ENCODE measurements at places on chromosomes 4 and X.
A peak's percentile ranks its signal among the peaks of the same experiment; 100 is the strongest.

DNA sequence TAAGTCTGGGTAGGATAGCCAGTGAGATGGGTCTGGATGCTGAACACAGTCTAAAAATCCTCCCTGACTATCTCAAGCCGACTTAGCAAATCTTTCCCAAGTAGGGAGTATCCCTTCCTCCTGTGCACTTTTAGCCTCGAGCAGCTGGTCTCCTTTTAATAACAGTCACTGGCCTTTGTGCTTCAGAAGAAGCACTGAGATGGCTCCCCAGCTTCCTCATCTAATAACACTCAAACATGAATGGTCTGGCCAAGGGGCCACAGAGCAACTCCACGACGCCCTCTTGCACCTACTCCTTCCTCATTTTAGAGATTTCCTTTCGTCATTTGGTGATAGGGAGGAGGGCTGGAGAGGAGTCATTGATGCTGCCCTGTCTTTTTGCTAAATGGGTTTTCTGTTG, 78.8 kb upstream of the TMEM150C start:
- DNase-seq = no peak

DNA sequence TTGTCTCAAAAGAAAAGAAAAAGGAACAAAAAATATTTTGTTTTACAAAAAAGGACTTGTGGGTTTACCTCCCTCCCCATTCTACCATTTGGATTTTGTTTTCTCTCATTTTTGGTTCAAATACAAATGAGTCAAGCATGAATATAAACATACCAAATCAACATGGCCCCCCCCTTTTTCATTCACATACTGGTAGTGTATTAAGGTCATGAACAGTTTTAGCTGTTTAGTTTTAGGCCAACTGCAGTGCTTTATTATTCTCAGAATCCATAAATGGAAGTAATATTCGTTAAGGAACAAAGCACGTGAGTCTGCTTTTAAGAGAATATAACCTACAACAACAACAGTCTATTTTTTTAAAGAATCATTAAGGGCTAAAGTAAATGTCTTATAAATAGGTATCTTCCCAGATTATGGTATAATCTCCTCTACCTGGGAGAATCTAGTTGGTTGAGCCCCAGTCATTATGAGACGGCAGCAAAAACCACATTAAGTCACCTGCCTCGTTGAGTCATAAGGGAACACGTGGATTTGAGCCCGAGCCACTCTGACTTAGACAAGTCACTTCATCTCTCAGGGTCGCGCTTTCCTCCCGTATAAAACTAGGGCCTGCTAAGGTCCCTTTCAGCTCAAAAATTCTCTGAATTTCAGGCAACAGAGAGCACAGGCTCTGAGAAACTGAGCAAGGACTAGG, 26.7 kb downstream of the BCLAF3 start:
- DNase-seq = peak; percentile 2

GRCh38 chr4:877502-877901, 51.6 kb upstream of the CPLX1 start:
- no peak for DNase-seq

DNA sequence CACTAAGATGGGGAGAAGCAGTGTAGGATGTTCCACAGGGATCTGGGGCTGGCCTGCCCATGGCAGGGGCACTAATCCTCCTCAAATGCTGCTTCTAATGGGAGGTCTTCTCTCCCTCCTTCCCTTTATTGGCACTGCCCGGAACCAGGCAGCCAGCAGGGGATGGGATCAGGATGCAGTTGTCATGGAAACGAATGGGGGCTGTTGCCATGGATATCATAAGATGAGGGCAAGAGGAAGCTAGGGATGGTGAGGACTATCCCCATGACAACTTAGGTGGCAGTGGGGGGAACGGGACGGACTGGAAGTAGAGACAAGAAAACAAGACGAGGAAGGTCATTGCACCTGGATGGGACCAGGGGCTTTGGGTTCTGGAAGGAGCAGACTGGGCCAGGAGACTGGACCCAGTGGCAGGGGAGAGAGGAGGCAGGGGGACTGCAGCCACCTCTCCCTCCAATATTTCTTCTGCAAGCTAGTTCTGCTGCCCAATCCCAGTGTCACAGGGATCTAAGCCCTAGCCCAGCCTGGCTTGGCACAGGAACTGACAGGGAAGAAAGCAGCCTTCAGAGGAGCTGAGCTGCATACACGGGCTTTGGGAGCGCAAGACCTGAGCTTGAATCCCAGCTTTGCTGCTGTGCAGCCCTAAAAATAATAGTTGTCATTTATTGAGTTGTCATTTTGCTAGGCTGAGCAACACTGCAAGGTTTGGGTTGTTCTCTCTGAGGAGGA, 19.0 kb downstream of the IQSEC2 start:
- DNase-seq = no peak

GRCh38 chr4:38177641-38178391, 217.6 kb downstream of the PTTG2 start:
- peak; percentile 26 for DNase-seq

GRCh38 chr4:161555689-161556660, 607.8 kb downstream of the FSTL5 start:
- DNase-seq = no peak

DNA sequence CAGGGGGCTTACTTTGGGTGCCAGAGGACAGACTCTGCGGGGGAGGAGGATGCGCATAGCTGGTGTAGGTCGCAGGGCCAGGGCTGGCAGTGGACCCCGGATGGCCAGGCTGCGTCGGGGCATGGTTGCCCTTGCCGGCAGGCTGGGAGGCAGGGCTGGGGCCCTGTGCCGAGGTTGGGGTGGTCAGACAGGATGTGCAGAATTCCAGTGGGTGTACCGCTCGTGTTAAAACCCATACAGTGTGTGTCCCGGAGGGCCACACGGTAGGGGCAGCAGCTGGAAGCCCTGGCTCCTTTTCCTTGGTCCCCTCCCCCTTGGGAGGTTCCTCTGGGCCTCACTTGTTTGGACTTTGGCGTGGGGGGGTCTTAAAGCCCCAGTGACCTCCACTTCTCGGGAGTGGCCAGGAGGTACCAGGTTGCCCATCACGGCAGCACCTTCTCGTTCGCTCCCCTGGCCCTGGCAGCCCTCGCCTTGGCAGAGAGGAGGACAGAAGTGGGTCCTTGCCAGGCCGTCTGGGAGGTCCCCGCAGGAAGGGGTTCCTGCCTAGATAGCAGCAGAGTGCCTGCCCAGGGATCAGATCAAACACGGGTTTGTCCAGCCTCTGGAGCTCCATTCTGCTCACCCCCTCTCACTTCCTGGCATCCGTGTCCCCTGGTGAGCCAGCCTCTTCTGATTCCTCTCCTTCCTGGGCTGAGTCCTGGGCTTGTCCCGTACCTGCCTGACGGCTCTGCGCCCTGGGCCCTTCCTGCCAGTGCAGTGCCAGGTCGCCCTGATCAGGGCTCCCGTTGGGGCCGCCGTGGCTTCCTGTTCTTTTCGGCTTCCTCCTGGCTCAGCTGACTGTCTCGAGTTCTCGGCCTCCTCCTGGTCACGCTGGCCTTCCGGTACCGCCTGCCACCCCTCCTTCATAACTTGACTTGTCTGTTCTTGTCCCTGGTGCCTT, 56.7 kb upstream of the HGFAC start:
- DNase-seq = no peak

DNA sequence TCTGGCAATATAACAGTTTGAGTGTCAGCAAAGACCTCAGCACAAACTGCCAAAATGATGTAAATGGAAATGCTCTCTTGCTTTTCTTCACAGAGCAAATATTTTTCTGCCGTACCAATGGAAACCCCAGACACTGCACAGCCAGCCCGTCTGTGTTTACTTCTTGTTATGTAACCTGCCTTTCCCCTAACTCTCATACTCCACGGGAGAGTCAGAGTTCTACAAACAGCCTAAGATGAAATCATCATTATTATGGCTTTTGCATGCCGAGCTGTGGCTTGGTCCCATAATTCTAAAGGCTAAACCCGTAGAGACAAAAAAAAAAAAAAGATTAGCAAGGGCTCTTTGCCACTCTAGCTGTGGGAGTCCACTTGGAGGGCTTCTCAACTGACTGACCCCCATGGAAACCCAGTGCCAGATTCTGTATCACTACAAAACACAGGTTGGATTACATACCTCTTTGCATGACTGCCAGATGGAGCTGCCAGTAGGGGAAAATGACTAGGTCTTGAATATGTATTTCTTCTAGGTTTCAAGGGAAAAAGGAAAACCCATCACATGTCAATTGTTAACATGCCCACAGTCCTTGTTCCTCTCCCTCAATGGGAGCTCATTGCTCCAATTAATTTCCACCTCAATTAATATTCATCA, 197.2 kb upstream of the CNKSR2 start:
- no peak for DNase-seq

DNA sequence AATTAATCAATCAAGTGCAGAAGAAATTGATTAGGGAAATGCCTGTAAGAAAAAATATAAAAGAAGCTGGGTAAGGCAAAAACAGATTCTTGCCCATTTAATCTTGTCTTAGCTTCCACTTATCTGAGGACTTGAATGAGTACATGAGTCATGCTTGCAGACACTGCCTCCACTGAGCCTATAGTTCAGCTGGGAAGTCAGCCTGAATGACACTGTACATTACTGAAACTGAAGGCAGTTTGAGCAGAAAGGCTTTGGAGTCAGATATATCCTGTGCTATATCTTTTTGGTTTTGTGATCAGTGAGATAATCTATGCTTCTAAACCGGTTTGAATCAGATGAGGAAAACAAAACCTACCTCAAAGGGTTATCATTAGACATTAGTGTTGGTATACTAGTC, 61.3 kb downstream of the NUDT11 start:
- DNase-seq = no peak

- DNase-seq = no peak
These were observed 91.4 kb upstream of the TTC29 start for GRCh38 chr4:147037069-147037468.

- peak; percentile 35 for DNase-seq
These were observed 4.6 kb upstream of the KANTR start for GRCh38 chrX:53089224-53089842.

- no peak for DNase-seq
These were observed 174.5 kb downstream of the CPE start for GRCh38 chr4:165553221-165553810.

- DNase-seq = no peak
These were observed at the start of gene DUSP21 for GRCh38 chrX:44843753-44844152. TSS of gene DUSP21 (plus strand) at chrX:44844021. CDS start at chrX:44844133, 112 bp downstream.

GRCh38 chrX:5708251-5708650, 520.4 kb downstream of the NLGN4X start:
- DNase-seq = no peak

DNA sequence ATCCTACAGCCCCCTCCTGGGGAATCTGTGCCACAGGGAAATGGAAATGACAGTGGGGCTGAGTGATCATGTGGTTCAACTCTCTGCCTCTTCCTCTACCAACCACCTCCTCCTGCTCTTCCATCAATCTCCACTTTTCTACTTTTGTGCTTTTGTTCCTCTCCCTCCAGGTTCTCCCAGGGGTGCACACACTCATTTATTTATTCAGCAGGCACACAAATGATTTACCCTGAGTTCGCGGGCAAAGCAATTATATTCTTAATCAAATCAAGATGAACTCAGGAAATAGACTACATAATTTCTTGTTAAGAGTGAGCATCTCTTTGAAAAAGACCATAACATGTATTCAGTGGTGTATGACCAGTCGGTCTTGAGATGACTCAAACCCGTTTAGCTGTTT, 69.2 kb downstream of the VCX3A start:
- DNase-seq = no peak

DNA sequence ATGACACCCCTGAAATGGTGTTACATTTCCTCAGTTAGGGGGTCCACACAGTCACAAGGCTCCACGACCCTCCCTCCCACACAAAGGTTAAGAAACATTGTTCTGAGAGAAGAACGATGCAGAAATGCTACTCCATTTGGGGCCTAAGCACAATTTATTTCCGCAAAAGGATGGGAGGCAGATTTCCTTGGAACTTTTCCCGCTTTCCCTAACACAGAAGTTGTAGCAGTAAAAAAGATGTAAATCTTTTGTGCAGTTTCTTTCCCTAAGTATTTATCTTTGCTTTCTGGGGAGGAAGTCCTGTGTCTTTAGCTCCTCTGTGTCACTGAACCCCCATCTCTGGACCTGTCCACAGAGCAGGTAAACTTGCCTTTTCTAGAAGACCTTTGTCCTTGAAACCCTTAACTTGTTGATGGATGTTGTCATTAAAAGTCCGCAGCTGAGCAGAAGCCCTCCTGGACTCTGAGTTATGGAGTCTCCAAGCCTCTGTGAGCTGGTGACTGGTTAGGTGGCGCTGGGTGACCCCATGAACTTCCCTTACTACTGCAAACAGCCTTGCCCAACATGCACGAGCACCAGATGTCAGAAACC, 67.2 kb upstream of the SHISA3 start:
- no peak for DNase-seq

DNA sequence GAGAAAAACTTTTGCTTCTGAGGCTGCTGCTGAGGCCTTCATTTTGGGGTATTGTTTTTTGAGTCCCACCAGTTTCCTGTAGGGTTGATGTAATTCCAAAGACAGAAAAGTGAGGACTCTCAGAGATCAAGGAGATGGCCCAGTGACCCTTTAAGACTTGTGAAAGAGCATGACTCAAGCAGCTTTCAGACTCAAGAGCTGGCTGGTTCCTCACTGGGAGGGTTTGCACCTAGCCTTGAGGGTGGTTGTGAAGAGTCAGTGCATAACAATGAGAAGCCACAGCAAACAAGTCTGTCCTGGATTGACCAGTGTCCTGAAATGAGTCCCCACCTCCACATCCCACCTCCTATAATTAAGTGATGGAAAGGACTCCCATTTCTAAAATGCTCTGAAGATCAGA, 89.2 kb downstream of the NHS start:
- DNase-seq = no peak

GRCh38 chr4:2250357-2251072, 8.6 kb upstream of the HAUS3 start:
- DNase-seq = no peak

GRCh38 chr4:92994727-92995126, 691.0 kb downstream of the GRID2 start:
- DNase-seq = no peak

DNA sequence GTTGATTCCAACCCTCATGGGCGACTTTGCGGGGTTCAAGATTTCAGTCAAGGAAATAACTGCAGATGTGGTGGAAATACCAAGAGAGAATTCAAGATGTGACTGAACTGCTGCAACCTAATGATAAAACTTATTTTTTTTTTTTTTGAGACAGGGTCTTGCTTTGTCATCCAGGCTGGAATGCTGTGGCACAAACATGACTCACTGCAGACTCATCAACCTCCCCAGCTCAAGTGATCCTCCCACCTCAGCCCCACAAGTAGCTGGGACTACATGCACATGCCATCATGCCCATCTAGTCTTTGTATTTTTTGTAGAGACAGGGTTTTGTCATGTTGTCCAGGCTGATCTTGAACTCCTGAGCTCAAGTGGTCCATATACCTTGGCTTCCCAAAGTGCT, 19.5 kb upstream of the WDFY3 start:
- DNase-seq = no peak

- DNase-seq = no peak
These were observed 480.3 kb upstream of the GRIA3 start for GRCh38 chrX:122703762-122704161.

GRCh38 chrX:104351173-104351769, 96.5 kb upstream of the ESX1 start:
- no peak for DNase-seq

Measured in stimulated activated CD4-positive, alpha-beta T cell treated with anti-CD3 and anti-CD28 coated beads, Interleukin-2, amount 100 ng/mL, for 48 hours (primary cell).